ENCODE measurements at places on chromosomes 16 and 17. TPM values are rescaled to one million over a fixed set of nuclear protein-coding genes. Genes with fewer than 3 reads are reported as not detected.

DNA sequence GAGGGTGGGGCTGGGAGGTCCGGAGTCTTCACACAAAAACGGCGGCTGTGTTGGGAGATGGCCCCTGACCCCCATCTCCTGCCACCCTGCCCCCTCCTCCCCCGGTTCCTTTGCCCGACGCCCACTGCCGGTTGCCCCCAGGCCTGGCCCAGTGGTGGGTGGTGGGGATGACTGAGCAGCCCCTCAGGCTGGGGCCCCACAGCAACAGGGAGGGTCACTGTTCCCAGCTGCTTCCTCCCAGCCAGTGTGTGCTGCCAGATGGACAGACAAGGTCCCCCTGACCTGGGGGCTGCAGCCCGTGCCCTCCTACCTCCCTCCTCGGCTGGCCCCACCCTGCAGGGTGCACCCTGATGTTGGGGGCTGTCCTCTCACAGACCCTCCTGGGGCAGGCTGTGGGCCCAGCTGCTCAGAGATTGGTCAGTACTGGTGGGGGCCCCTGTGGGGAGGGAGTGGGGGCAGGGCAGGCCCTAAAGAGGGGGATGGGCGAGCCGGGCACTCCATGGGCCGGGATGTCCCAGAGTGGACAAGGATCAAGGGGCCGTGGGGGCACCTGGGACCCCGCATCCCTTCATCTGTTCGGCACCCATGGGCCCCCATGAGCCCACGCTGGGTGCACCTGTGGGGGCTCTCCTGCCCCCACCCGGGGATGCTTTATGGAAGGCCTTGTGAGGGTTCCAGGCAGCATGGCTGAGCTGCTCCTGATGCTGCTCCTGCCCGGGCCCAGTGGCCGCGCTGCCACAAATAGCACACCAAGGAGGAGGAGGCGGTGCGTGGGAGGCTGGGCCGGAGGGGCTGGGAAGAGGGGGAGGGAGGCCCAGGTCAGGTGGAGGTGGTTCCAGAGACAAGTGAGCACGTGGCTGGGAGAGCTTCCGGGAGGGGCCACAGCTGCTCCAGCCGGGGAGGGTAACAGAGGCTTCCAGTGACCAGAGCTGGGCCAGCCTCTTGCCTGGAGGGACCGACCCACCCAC lies 5.1 kb downstream of the C1QTNF8 start:
- no peak for DNase-seq

GRCh38 chr16:56360117-56361008 lies 65.0 kb downstream of the AMFR start:
- no peak for DNase-seq

GRCh38 chr16:10370096-10370726 lies 15.7 kb upstream of the ATF7IP2 start:
- DNase-seq, result no peak

DNA sequence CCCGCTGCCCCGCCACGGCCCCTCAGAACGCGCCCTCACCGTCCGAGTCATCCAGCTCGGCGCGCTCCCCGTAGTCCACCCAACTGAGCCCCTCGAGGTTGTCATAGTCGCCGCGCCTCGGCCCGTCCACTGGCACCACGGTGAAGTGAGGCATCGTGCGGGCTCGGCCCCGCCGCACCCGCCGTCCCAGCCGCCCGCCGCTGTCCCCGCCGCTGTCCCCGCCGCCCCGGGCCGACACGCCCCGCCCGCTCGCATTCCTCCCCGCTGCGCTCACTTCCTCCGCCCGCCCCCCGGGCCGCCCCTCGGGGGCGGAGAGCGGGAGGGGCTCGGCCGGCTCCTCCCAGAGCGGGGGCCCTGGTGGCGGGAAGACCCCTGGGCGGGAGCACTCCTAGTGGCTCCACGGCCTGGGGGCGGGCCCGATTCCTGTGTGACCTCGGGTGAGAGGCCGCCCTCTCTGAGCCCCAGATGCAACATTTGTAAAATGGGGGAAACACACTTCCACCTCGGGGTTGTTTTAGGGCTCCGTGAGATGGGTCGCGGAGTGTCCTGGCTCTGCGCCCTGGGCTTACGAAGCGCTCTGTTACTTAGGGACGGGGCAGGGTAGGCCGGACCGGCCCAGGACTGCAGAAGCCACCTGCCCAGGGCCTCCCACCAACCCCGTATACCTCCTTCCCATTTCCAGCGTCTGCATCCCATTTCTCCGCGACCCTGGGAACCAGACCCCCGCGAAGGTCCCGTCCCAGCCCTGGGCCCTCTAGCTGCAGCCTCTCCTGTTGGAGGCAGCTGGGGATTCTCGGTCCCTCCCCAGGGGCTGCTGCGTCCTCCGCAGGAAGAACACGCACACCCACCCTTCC lies at the start of gene SLC12A4:
TSS of gene SLC12A4 (minus strand) at position 238 of the 854 bp plus-strand sequence. CDS start at position 154, 84 bp downstream.
- peak; percentile 85 for DNase-seq

Gene DNASE1L2
- total RNA-seq, result 2.0 TPM

DNA sequence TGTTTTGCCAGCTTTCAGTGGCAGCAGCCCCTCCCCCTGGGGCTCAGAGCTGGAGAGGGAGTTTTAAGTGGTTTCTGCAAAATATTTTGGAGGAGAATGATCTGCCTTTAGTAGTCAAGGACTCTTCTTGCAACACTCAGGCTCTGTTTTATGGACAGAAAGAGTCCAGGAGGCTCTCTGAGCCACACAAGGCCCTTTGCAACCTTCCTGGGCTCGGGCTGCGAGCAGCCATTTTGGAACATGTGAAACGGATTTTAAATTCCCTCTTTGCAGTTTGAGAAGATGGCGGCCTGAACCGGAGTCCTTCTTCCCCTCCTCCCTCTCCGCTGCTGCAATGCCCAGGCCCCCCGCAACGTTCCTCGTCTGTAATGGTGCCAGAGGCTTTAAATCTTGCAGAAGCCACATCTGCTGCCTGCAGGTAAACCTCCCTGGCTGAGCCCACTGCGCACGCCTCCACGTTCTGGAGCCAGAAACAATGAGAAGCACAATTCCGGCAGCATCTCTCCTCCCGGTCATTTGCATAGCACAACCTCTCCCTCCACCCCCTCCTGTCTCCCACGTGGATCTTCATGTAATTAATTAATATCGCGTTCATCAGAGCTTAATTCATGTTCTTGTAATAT lies 386.1 kb downstream of the SEC14L1 start:
- DNase-seq, result no peak

GRCh38 chr16:84085773-84086172 lies 31.0 kb downstream of the MBTPS1 start:
- DNase-seq, result no peak

- no peak for DNase-seq
These were observed 26.3 kb downstream of the GINS3 start for GRCh38 chr16:58418601-58419000.

GRCh38 chr16:57976331-57976796 lies 5.4 kb upstream of the CNGB1 start:
- no peak for DNase-seq

Gene OR4D1
- 0.54 TPM for total RNA-seq

GRCh38 chr17:66555605-66556004 lies 253.2 kb downstream of the PRKCA start:
- DNase-seq, result no peak

Gene TNK1
- total RNA-seq, result 1.5 TPM

Gene CFAP97D1
- total RNA-seq, result not detected

GRCh38 chr17:17089796-17090641 lies 47.8 kb downstream of the MPRIP start:
- no peak for DNase-seq

Gene LIG3
- 42.8 TPM for total RNA-seq

- DNase-seq, result no peak
These were observed 76.6 kb downstream of the IRF8 start for GRCh38 chr16:85975451-85975981.

- no peak for DNase-seq
These were observed 35.3 kb downstream of the NOL11 start for GRCh38 chr17:67753026-67753425.

Gene NPIPB6
- 1.4 TPM for total RNA-seq

- DNase-seq, result no peak
These were observed 59.1 kb upstream of the CLEC18B start for GRCh38 chr16:74480150-74481029.

DNA sequence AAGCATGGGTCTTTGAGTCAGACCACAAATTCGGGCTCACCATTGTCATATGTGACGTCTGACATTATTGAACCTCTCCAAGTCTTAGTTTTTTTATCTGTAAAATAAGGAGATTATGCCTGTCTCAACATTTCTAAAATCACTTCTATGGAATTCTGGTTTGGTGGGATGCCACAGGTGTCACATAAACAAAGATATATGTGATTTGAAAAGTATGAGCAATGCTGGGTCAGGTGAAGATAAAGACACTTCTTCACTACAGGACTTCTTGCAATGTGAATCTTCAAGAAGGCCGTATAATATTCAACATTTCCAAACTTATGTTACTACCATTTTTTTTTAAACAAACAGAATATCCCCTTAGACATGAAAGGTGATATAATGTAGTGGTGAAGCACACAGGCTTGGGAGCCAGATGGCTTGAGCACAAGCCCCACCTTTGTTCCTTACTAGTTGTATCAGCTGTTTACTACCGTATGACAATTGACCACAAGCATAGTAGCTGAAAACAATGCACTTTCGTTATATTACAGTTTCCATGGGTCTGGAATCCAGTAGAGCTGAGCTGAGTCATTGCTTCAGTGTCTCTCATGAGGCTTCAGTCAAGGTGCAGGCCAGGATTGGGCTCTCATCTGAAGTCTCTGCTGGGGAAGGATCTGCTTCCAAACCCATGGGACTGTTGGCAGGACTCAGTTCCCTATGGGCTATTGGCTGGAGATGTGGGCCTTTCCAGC lies 87.7 kb downstream of the UTP18 start:
- DNase-seq, result no peak

GRCh38 chr17:73309727-73310596 lies 1.8 kb downstream of the CDC42EP4 start:
- DNase-seq, result no peak

Gene RNF43
- 0.12 TPM for total RNA-seq

DNA sequence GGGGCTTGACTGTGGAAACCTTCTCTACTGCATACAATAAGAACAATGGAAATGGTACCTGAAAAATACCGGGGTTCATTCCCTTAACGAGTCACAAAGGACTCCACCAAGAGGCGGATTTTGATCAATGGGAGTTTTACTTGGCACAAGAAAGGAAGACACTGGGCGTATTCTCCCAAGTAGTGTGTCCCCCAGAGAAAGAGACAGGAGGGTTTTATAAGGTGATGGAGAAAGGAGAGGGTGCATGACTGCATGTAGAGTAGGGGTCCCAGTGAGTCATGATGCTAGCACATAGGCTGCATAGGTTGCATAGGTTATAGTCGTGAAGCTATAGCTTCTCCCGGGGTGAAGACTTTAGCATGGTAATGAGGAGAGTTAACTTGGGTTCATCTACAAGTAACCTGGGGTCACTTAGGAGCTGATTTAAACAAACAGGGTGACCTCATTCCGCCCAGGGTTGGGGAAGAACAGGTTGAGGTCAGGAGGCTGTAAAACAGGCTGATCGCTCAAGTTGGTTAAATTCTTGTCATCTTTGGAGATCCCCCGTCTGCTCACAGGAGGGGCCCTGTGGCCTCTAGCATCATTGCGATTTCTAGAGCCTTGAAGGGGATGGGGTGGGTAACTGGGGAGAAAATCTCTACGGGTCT lies 1.5 kb downstream of the MPV17L start:
- no peak for DNase-seq

- DNase-seq, result peak; percentile 13
These were observed 20.9 kb downstream of the COIL start for GRCh38 chr17:56939869-56940484.

Gene CCDC154
- 2.7 TPM for total RNA-seq

DNA sequence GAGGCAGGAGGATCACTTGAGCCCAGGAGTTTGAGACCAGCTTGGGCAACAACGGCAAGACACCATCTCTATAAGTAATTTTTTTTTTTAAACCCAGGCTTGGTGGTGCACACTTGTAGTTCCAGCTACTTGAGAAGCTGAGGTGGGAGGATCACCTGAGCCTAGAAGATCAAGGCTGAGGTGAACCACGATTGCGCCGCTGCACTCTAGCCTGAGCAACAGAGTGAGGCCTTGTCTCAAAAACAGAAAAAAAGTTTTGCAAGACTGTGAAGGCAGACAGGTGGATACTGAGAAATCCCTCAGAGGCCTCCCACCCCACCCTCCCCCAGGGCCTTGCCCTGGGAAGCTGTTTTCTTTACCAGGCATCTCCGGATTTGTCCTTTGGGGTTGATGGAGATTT lies 125.4 kb downstream of the MGAT5B start:
- DNase-seq, result peak; percentile 50

Gene KRT27
- not detected for total RNA-seq

Gene TMEM132E
- not detected for total RNA-seq

Gene CTF1
- total RNA-seq, result 0.22 TPM

Gene PTGES3L
- total RNA-seq, result 0.22 TPM

Gene KRT28
- total RNA-seq, result not detected

Gene CIBAR2
- not detected for total RNA-seq

Gene ZNF267
- total RNA-seq, result 46.7 TPM

DNA sequence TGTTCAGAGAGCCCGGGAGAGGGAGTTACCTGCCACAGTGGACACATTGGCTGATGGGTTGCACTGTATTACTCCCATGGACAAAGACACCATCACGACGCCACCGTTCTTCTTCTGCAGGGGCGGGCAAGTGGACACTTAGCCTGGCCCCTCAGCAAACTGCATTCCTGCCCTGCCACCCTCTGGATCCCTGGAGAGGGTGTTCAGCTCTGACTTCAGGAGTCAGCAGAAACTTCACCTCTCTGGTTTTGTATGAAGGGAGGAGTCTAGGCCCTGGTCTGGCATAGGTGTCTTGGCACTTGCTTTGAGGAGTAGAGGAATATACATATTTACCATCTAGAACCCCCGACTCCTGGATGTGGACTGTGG lies 9.3 kb downstream of the DPEP2 start:
- DNase-seq, result no peak

GRCh38 chr16:49534901-49535610 lies 161.5 kb downstream of the C16orf78 start:
- DNase-seq, result no peak

DNA sequence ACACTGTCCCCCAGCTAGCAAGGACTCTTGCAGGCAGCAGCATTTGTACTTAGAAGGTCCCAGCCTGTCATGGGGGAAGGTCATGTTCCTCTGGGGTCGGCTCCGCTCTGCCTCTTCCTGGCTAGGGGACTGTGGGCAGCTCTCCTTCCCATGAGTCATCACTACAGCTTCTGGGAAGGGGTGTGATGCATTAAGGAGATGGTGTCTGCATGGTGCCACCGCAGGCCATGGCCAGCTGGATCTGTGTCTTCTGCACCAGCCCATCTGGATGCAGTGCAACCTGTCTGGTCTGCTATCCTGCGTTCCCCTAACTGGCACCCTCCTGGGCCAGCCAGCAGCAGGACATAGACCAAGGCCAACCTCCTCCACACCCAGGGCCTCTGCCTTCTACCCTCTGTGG lies 6.3 kb downstream of the STARD3 start:
- no peak for DNase-seq

Gene MYH8
- not detected for total RNA-seq

DNA sequence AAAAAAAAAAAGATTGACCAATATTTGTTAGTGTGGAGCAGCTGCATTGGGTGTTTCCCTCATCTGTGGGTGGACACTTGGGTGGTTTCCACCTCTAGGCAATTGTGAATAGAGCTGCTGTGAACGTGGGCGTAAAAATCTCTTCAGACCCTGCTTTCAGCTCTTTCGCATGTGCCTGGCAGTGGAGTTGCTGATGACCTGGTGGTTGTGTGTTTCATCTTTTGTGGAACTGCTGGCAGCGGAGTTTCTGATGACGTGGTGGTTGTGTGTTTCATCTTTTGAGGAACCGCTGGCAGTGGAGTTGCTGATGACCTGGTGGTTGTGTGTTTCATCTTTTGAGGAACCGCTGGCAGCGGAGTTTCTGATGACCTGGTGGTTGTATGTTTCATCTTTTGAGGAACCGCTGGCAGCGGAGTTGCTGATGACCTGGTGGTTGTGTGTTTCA lies 21.4 kb downstream of the ZC3H18 start:
- DNase-seq, result no peak
